ENCODE measurements at places on chromosomes 11 and 22.

- no peak overlapping the region for H3K4me3 ChIP-seq
- H3K27me3 ChIP-seq: no peaks in the 10 kb centered on the region
- H3K36me3 ChIP-seq: peaks cover 24% of the 10 kb centered on the region
- no peaks in the 10 kb centered on the region for H3K4me1 ChIP-seq
- no peak for ATAC-seq
- H3K27ac ChIP-seq: no peak overlapping the region
These were observed 14.3 kb downstream of the RNF215 start for GRCh38 chr22:30372915-30373314.

DNA sequence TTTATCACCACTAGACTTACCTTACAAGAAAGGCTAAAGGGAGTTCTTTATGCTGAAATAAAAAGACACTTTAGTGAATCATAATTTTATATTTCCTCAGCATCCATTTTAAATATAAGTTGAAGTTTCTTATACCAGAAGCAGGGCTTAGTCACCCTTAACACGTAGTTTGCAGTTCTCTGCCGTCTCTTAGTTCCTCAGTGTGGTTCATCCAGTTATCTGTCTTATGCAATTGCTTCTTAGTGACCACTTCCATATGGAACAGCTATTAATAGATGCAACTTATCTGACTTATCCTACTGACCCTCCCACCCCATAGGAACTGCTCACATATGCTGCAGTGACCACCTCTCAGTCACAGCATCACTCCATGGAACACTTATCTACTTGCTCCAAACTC, 11.7 kb upstream of the SLC36A4 start:
- no peak for ATAC-seq
- no peak overlapping the region for H3K4me3 ChIP-seq
- no peaks in the 10 kb centered on the region for H3K27me3 ChIP-seq
- H3K27ac ChIP-seq: no peak overlapping the region
- no peaks in the 10 kb centered on the region for H3K36me3 ChIP-seq

GRCh38 chr22:21942407-21943343, 10.0 kb downstream of the PPM1F start:
- H3K27ac ChIP-seq: peak overlapping the region; percentile 19
- H3K4me1 ChIP-seq: peaks cover 98% of the 10 kb centered on the region
- H3K4me3 ChIP-seq: no peak overlapping the region
- peak; percentile 69 for ATAC-seq
- H3K36me3 ChIP-seq: no peaks in the 10 kb centered on the region

GRCh38 chr22:22554587-22555284, 4.3 kb downstream of the PRAME start:
- H3K27me3 ChIP-seq: peaks cover 20% of the 10 kb centered on the region
- no peak for ATAC-seq
- H3K4me1 ChIP-seq: no peaks in the 10 kb centered on the region
- no peak overlapping the region for H3K4me3 ChIP-seq
- H3K36me3 ChIP-seq: no peaks in the 10 kb centered on the region

- no peaks in the 10 kb centered on the region for H3K36me3 ChIP-seq
- no peaks in the 10 kb centered on the region for H3K27me3 ChIP-seq
- peaks cover 86% of the 10 kb centered on the region for H3K4me1 ChIP-seq
- no peak overlapping the region for H3K27ac ChIP-seq
- H3K4me3 ChIP-seq: no peak overlapping the region
These were observed 3.1 kb downstream of the PITPNB start for GRCh38 chr22:27915986-27916385.

- no peaks in the 10 kb centered on the region for H3K36me3 ChIP-seq
- no peak overlapping the region for H3K27ac ChIP-seq
- H3K4me3 ChIP-seq: no peak overlapping the region
- no peak for ATAC-seq
These were observed 344.7 kb upstream of the NCAM1 start for GRCh38 chr11:112616327-112617097.

- peaks cover 56% of the 10 kb centered on the region for H3K4me1 ChIP-seq
- H3K27me3 ChIP-seq: no peaks in the 10 kb centered on the region
- H3K27ac ChIP-seq: peak overlapping the region; percentile 81
- H3K4me3 ChIP-seq: peak overlapping the region; percentile 17
- peak; percentile 93 for ATAC-seq
- H3K36me3 ChIP-seq: no peaks in the 10 kb centered on the region
These were observed 16.9 kb downstream of the CTNND1 start for GRCh38 chr11:57778318-57779037.

DNA sequence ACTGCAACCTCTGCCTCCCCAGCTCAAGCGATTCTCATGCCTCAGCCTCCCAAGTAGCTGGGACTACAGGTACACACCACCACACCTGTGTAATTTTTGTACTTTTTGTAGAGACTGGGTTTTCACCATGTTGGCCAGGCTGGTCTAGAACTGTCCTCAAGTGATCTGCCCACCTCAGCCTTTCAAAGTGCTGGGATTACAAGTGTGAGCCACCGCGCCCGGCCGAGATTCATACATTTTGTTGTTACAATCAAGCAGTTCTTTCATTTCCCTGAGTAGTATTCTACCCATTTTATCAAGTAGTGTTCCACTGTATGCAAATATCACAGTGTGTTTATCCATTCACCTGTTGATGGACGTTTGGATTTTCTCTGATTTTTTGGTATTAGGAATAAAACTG, 26.6 kb upstream of the SLC35C1 start:
- no peak overlapping the region for H3K4me3 ChIP-seq
- H3K4me1 ChIP-seq: no peaks in the 10 kb centered on the region
- ATAC-seq: no peak
- H3K27ac ChIP-seq: no peak overlapping the region

GRCh38 chr11:116336540-116336939, 436.2 kb downstream of the BUD13 start:
- no peaks in the 10 kb centered on the region for H3K4me1 ChIP-seq
- no peak for ATAC-seq
- H3K36me3 ChIP-seq: no peaks in the 10 kb centered on the region
- H3K27ac ChIP-seq: no peak overlapping the region
- no peak overlapping the region for H3K4me3 ChIP-seq

DNA sequence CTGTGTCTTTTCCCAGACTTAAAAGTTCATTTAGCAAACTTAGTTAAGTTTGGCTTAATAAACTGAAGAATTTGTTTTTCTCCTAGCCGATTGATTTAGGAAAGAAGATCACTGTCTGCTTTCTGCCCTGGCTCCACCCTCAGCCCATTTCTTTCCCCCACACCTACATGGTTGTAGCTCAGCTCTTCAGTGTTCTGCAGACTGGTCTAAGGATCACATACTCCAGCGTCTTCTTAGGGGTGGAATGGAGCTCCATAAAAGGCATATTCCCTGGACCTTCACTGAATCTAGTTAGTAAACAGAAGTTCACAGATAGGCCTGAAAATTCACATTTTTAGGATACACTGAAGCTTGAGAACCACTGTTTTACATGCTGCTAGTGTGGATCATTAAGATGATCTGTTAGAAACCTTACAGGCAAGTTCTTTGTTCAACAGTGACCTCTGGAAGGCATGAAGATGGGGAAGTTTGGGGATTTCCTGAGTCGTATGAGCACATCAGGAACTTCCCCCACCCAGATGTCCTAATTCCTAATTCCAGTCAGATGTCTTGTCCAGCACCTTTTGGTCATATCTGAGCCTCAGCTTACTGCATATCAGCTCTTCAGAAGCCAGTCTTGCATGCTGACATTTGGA, 16.8 kb downstream of the PIWIL4 start:
- H3K4me3 ChIP-seq: no peak overlapping the region
- peaks cover 12% of the 10 kb centered on the region for H3K36me3 ChIP-seq
- H3K4me1 ChIP-seq: no peaks in the 10 kb centered on the region
- H3K27me3 ChIP-seq: no peaks in the 10 kb centered on the region
- peak; percentile 41 for ATAC-seq
- H3K27ac ChIP-seq: no peak overlapping the region

DNA sequence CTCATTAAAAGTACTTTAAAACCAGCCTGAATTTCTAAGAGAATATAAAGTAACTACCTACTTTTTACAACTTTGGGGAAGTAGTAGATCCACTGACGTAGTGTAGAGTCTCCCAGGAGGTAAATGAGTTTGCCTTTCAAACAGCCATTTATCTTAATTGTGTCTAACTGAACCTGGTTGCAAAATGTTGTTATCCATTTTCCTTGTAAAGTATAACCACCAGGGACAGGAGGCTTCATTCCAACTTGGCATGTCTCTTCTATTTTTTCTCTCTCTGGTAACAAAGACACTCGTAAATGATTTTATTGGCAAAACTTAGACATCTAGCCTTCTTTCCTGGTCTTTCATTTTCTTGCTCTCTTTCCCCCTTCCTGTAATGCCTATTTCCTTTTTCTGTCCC, 36.9 kb downstream of the NXPE1 start:
- ATAC-seq: peak; percentile 66
- H3K4me1 ChIP-seq: no peaks in the 10 kb centered on the region
- H3K36me3 ChIP-seq: no peaks in the 10 kb centered on the region
- H3K4me3 ChIP-seq: no peak overlapping the region
- no peak overlapping the region for H3K27ac ChIP-seq

DNA sequence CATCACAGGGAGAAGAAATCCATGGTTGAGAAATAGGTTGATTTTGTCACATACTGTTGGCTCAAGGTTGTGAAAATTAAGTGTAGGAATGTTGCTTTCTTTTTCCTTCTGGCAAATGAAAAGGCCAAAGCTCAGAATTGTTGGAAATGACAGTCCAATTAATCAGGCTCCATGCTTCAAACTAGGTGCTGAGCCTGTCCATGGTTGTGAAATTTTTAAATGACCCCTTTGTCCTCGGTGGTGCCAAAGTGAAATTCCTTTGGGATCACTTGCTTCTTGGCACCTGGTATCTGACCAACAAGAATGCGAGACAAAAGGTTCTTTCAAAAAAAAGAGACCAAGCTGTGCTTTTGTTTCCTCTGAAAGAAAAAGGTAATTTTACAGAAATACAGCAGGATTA, 451.9 kb downstream of the ETS1 start:
- no peaks in the 10 kb centered on the region for H3K36me3 ChIP-seq
- no peaks in the 10 kb centered on the region for H3K4me1 ChIP-seq
- no peak overlapping the region for H3K4me3 ChIP-seq
- H3K27ac ChIP-seq: no peak overlapping the region
- ATAC-seq: no peak

DNA sequence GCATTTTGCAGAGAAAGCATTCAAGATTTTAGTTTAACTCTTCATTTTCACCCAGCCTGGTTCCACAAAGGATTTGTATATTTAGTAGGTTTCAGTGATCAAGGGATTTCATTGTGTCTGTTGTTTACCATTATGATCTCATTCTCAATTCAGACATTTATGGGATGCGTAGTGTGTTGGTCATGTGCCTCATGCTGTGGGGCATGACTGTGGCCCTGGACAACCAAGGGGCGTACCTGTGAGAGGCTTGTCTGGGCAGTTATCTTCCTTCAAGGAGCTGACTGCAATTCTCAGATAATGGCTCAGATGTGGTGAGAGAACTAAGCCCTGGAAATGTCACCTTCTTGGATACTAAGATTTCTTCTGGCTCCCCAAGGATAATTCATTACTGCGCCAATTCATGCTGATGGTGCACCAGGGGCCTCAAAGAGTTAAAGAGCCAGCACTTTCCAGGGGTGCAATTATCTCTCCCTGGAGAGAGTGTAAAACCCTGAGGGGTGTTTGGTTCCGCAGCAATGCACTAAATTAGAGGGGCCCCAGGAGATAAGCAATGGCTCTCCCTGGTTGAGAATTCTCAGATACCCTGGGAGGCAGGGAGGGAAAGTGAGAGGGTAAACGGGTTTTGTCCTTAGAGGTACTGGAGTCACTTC, 32.2 kb downstream of the SLC6A5 start:
- H3K4me3 ChIP-seq: no peak overlapping the region
- no peak overlapping the region for H3K27ac ChIP-seq
- peaks cover 5% of the 10 kb centered on the region for H3K27me3 ChIP-seq
- H3K36me3 ChIP-seq: no peaks in the 10 kb centered on the region
- no peak for ATAC-seq

DNA sequence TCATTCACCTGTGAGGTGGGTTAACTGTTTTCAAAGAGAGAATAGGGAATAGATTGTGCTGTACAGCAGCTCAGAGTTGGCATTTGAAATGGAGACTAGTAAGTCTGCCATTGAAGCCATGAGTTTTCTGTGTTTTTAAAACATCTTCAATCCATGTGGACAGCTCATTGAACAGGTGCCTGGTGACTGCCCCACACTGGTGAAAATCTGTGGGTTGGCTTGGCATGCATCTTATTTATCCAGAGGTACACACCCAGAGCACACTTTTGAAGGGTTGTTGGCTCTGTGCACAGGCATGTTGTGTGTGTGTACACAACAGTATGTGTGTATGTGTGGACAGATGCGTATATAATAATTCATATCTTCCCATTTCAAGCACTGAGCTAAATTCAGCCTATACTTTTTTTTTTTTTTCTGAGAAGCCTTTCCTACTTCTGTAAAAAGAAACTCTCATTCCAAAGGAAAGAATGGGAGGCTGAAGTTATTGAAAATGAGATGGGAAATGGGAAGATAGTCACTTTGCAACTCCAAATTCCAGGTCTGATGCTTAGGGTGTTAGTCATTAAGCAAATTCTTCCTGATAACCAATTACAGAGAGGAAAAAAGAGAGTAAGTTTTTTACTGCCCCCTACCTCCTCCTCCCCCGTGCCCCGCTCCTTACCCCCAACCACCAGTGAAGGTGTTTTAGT, 7.0 kb upstream of the LYVE1 start:
- ATAC-seq: no peak
- no peak overlapping the region for H3K4me3 ChIP-seq
- peaks cover 74% of the 10 kb centered on the region for H3K36me3 ChIP-seq
- H3K27me3 ChIP-seq: no peaks in the 10 kb centered on the region

DNA sequence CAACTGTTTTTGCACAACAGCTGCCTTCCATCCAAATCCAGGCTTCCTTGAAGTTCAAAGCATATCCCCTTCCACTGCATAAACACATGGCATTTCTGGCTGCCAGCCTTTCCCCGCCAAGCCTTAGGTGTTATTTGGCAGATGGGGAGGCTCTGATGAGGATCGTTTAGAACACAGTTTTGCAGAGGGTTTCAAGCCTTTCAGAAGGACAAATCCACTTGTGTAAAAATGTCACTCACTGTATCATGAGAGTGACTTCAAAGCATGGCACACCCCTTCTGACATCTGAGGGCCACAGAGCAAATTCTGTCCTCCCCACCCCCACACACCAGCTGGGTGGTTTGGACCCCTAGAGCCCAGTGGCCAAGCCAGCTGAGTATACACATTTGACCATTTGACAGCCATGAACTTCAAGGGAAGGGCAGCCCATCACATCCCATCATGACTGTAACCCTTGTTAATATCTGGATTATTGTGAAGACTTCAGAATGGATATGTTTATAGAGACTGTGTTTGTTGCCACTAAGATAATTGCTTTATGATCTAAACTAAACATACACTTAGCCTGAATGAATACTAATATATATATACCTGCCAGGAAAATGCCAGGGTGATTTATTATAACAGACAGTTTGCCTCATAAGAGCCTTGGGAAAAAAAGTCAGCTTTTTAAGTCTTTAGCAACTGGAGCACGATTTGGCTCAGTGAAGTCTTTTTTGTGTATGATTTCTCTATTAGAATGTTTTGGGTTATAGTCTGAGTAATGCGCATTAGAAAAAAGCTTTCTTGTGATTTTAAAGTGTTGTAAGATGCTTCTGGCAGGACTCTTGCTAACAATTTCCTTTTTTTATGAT, 31.9 kb downstream of the FBLN1 start:
- peak; percentile 61 for ATAC-seq
- H3K27me3 ChIP-seq: no peaks in the 10 kb centered on the region
- no peak overlapping the region for H3K4me3 ChIP-seq
- H3K36me3 ChIP-seq: peaks cover 8% of the 10 kb centered on the region
- H3K27ac ChIP-seq: peak overlapping the region; percentile 82
- H3K4me1 ChIP-seq: peaks cover 99% of the 10 kb centered on the region

- no peaks in the 10 kb centered on the region for H3K27me3 ChIP-seq
- no peak overlapping the region for H3K4me3 ChIP-seq
- no peaks in the 10 kb centered on the region for H3K4me1 ChIP-seq
- H3K36me3 ChIP-seq: no peaks in the 10 kb centered on the region
- H3K27ac ChIP-seq: no peak overlapping the region
- no peak for ATAC-seq
These were observed 43.4 kb downstream of the FAT3 start for GRCh38 chr11:92267968-92268367.
